ENCODE measurements at places on chromosomes 4 and X. TPM values are rescaled to one million over a fixed set of nuclear protein-coding genes. Genes with fewer than 3 reads are reported as not detected.

- DNase-seq = no peak
Observed at GRCh38 chrX:8980756-8981155, 53.2 kb downstream of the FAM9B start.

DNA sequence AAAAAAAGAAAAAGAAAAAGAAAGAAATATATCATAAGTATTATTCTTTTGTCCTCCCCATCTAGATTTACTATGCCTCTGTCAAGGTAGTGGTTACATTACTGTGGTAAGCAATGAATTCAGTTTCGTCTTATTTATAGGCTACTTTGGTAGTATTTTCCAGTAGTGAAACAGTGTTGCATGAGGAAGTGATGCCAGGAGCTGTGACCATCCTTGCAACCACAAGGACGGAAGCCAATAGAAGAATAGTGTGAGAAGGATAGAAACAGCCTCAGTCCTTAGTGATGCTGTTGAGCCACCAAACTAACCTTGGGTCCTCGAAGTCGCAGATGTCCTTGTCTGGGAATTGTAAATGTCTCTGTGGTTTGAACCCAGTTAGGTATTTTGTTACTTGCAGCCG lies 328.5 kb downstream of the PPP3CA start:
- DNase-seq = no peak

DNA sequence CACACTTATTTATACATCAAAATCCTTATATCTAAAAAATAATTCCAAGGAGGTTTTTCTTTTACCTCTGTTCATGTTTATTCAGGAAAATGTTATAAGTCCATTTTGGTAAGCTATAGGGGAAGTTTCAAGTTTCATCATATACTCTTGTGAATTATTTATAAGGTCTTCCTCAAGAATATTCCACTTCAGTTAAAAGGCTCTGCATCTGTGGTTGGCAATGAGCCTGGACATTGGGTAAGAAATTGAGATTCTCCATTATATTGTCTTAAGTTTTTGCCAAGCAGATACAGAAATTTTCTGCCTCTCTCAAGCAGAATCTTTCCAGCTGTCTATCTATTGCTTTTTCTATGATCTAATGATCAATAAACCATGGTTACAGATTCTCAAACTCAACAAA lies 641.9 kb downstream of the NLGN4X start:
- DNase-seq = no peak

DNA sequence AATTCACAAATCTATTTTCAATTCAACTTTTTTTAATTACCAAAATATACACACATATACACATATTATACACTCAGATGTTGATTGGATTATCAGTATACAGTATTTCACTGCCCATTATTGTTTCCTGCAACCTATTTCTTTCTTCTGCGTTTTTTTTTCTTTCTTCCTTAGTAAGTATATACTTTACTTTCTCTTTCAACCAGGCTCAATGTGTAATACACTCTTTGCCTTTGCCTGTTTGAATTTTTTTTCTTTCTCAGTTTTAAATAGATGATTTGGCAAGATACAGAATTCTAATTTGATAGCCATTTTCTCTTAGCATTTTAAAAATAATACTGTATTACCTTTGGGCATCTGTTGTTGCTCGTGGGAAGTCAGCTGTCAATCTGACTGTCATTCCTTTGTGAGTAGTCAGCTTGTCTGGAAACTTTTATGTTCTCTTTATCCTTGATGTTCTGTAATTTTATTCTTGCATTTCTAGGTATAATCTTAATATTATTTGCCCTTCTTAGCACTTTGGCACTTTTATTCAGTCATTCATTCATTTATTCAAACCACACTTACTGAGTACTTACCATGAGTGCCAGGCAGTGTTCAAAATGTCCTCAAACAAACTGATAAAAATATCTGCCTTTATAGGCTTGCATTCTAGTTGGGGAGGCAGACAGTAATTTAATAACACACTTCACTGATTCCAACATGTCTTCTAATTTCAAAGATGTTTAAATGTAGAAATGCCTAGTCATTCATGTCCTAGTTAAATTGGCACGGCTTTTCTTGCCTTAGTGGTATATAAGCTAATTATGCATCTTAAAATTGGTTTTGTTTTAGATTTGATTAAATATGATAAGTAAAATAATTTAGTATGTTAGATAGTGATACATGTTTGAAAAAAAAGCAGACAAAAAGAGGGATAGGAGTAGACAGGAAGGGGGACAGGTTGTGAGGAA lies 3.7 kb downstream of the USP38 start:
- no peak for DNase-seq

DNA sequence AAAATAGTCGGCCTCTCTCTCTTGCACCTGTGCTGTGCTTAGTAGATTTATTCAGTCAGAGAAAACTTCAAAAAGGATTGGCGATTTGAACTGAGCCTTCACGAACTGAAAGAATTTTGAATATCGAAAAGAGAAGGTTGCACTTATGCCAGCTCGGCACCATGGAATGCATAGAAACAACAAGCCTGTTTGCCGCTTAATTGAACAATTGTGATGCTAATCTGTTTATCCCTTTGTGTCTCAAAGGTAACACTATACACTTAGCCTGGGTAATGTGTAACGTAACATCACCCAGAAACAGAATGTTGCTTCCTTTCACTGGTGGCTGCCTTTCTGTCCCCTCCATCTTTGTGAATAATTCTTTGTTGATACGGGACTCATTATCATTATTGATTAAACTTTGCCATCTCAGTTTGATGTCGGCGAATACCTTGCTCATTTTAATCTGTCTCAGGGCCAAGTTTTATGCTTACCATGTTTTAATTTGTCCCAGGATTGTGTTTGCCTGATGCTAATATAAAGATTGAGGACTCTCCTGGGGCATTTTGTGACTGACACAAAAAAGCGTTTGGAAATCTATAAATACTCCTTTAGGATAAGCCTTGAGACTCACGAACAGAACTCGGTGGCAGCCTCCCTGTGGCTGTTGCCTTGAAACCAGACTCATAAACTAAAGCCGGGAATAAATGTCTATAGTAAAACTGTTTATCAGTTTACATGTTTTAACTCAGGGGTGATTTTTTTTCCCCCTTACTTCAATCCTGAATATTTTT lies 400.5 kb downstream of the RAPGEF2 start:
- no peak for DNase-seq

DNA sequence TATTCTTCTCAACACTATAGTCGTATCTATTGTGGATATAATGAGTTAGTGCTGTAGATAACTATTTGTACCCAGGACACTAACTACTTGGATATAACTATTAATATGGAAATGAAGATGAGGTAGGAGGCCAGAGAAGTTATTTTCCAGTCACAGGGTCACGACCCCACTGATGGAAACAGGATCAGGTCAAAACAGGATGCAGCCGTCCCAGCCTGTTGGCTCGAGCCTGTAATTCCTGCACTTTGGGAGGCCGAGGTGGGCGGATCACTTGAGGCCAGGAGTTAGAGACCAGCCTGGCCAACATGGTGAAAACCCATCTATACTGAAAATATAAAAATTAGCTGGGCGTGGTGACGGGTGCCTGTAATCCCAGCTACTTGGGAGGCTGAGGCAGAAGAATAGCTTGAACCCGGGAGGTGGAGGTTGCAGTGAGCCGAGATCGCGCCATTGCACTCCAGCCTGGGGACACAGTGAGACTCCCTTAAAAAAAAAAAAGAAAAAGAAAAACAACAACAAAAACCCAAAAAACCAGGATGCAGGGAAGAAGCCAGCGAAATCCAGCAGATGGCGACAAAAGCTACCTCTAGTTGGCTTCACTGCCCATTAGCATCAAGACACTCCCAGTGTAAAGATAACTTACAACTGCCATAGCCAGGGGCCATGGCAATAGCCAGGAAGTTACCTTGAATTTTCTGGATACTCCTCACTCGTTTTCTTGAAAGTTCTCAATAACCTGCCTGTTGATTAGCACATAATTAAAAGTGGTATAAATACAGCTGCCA lies 37.9 kb upstream of the NKAP start:
- DNase-seq = no peak

The SYN1 gene
- total RNA-seq = 0.61 TPM

The SORBS2 gene
- total RNA-seq = 16.3 TPM

The UGT2B10 gene
- total RNA-seq = not detected

The KLHL13 gene
- total RNA-seq = not detected

The TBC1D9 gene
- 9.4 TPM for total RNA-seq

The NALF2 gene
- total RNA-seq = 4.4 TPM

The GPM6B gene
- 145 TPM for total RNA-seq

The CXCL5 gene
- not detected for total RNA-seq

The TMSB15C gene
- total RNA-seq = not detected

The GPR50 gene
- total RNA-seq = not detected

The MAGEA9B gene
- not detected for total RNA-seq

The PAK3 gene
- not detected for total RNA-seq

The SGCB gene
- total RNA-seq = 5.5 TPM

All from G401 (cell line).